ENCODE measurements at places on chromosomes 3 and 15. TPM values are rescaled to one million over a fixed set of nuclear protein-coding genes. Genes with fewer than 3 reads are reported as not detected.

DNA sequence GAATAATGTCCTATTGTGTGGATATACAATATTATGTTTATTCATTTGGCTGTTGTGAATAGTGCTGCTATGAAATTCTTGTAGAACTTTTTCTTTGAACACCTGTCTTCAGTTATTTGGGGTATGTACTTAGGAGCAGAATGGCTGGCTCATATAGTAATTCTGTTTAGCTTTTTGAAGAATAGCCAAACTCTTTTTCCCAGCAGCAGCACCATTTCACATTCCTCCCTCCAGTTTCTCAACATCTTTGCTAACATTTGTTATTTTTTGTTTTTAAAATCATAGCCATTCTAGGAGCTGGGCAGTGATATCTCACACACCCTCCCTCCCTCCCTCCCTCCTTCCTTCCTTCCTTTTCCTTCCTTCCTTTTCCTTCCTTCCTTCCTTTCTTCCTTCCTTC, 39.7 kb downstream of the LSM3 start:
- H3K36me3 ChIP-seq, result peaks cover 2% of the 10 kb centered on the region
- H3K27me3 ChIP-seq, result peaks cover 7% of the 10 kb centered on the region
- no peak overlapping the region for H3K27ac ChIP-seq
- no peak overlapping the region for H3K4me3 ChIP-seq

GRCh38 chr3:126340943-126341754, 16.1 kb downstream of the KLF15 start:
- no peaks in the 10 kb centered on the region for H3K36me3 ChIP-seq
- DNase-seq, result no peak
- no peak overlapping the region for H3K27ac ChIP-seq
- H3K4me3 ChIP-seq, result no peak overlapping the region

DNA sequence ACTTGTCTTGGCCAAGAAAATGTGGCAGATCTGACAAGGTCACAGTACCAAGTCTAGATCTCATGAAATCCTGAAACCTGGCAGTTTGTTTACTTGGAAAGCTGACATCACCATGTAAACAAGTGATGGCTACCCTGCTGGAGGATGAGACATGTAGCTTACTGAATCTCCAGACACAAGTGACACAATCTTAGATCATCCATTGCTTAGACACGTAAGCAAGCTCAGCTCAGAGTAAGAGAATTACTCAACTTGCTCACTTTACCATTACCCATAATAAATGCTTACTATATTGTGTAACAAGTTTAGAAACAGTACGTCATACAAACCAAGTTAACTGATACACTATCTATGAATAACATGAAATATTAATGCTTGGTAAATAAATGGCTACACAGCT, 263.8 kb downstream of the TBC1D5 start:
- peaks cover 4% of the 10 kb centered on the region for H3K36me3 ChIP-seq
- no peaks in the 10 kb centered on the region for H3K4me1 ChIP-seq
- H3K27me3 ChIP-seq, result no peaks in the 10 kb centered on the region
- DNase-seq, result no peak
- no peak overlapping the region for H3K27ac ChIP-seq
- no peak overlapping the region for H3K4me3 ChIP-seq

DNA sequence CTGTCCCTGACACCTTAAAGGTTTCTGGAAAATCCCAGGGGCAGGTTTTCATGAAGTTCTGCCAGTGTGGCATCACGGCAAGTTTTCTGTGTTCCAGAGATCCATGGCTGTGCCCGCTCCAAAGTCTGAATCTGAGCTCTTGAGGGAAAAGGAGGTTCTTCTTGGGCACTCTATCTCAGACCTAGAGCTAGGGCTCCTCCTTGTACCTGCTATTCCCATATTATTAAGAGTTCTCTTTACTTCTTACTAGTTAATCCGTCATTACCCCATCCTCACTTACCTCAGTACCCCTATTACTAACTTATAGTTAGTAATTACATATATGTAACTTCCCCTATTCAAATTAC, 5.9 kb upstream of the TRA2B start:
- no peak overlapping the region for H3K4me3 ChIP-seq
- no peak overlapping the region for H3K27ac ChIP-seq
- H3K4me1 ChIP-seq, result peaks cover 18% of the 10 kb centered on the region
- H3K27me3 ChIP-seq, result peaks cover 16% of the 10 kb centered on the region

GRCh38 chr3:11346416-11346815, 74.2 kb downstream of the ATG7 start:
- H3K4me1 ChIP-seq, result no peaks in the 10 kb centered on the region
- no peak overlapping the region for H3K27ac ChIP-seq
- no peak overlapping the region for H3K4me3 ChIP-seq
- H3K27me3 ChIP-seq, result no peaks in the 10 kb centered on the region

DNA sequence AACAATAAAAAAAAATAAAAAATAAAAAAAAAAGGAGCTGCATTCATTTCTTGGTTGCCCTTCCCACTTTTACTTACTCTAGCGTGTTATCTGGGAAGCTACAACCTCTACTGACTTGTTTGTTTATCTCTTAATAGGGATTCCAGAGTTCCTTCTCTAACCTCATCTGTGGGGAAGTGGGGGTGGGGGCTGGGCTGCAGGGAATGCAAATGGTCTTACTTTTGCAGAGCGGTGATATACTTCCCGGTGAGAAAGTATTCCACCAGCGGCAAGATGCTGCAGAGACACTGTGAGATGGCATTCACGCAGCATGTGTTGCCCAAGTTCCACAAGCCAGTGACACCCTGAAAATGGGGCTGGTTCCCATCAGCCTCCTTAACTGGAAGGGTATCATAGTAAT, 2.1 kb downstream of the USP50 start:
- DNase-seq, result no peak
- H3K36me3 ChIP-seq, result no peaks in the 10 kb centered on the region
- peaks cover 10% of the 10 kb centered on the region for H3K27me3 ChIP-seq
- no peak overlapping the region for H3K27ac ChIP-seq

DNA sequence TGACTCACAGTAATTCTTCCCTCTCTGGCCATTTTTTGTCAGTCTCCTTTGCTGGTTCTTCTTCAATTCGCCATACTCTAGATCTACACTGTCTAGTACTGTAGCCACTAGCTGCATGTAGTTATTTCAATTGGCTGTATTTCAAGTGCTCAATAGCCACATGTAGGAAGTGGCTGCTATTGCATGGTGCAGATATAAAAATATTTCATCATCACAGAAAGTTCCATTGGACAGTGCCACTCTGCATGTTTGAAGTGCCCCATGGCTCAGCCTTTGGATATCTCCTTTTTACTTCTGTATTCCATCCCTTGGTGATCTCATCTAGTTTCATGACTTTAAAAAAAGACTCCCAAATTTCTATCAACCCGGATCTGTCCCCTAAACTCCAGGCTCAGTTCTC, 22.1 kb downstream of the PPP2R3A start:
- H3K4me3 ChIP-seq, result no peak overlapping the region
- H3K27ac ChIP-seq, result no peak overlapping the region
- peaks cover 12% of the 10 kb centered on the region for H3K27me3 ChIP-seq
- no peaks in the 10 kb centered on the region for H3K36me3 ChIP-seq
- no peak for DNase-seq
- no peaks in the 10 kb centered on the region for H3K4me1 ChIP-seq

DNA sequence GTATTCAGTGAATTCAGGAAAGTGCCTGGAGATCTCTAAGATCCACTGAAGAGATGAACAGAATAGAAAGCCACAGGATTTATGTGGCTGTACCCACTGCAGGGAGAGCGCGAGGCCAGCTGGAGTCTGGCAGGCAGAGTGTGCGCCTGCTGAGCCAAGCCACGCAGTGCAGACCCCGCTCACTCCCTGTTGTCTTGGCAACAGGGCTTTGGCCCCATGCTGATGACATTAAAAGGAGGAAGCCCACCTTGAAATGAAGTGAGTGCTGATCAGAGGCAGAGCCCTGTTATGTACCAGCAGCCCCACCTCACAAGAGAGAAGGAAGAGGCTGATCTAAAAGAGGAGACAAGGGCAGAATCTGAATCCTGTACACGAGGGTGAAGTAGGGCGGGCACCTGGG, 36.7 kb downstream of the PXYLP1 start:
- no peak for DNase-seq
- peaks cover 52% of the 10 kb centered on the region for H3K4me1 ChIP-seq
- H3K36me3 ChIP-seq, result peaks cover 20% of the 10 kb centered on the region
- peak overlapping the region; percentile 95 for H3K27ac ChIP-seq

DNA sequence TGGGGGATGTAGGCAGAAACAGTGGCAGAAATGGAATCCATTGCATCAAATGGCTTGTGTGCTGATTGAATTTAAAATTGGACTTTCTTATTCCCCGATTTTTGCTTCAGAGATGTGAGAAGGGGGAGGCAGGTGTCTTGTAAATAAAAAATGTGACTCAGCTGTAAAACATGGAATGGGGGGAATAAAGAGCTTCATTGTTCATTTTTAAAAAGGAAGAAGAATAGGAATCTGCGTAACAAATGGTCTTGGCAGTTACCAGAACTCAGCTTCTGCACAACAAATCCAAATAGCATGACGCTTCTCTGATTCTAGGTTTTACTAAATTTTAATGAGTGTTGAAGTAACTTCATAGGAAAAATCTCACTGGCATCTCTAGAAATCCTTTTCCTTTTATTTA, 323.9 kb upstream of the GBE1 start:
- no peaks in the 10 kb centered on the region for H3K27me3 ChIP-seq
- no peak overlapping the region for H3K27ac ChIP-seq
- no peaks in the 10 kb centered on the region for H3K36me3 ChIP-seq
- no peak overlapping the region for H3K4me3 ChIP-seq

DNA sequence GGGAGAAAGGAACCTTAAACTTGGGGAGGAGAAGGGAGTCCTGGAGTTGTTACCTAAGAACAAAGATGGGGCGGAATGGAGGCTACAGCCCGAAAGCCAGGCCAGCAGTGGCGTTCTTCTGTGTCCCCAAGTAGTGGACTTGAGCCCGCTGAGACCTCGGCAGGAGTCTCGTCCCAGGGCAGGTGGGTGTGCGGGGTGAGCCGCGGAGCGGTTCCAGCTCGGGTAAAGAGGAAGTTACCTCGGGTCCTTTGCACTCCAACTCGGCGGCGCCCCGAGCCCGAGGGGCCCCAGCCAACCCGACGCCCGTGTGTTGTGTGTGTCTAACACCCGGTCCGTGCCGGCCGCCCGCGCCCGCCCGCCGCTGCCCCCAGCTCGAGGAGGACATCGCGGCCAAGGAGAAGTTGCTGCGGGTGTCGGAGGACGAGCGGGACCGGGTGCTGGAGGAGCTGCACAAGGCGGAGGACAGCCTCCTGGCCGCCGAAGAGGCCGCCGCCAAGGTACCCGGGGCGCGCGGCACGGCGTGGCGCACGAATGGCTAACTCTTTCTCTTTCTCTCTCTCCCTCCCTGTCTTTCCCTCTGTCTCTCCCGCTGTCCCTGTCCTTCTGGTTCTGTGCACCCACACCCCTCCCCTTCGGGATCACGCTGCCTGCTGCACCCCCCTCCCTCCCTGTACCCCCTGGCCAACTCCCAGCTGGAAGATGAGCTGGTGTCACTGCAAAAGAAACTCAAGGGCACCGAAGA, 959 bp downstream of the TPM1 start:
- H3K27me3 ChIP-seq, result peaks cover 76% of the 10 kb centered on the region
- no peak for DNase-seq
- peak overlapping the region; percentile 42 for H3K4me3 ChIP-seq
- H3K36me3 ChIP-seq, result no peaks in the 10 kb centered on the region

DNA sequence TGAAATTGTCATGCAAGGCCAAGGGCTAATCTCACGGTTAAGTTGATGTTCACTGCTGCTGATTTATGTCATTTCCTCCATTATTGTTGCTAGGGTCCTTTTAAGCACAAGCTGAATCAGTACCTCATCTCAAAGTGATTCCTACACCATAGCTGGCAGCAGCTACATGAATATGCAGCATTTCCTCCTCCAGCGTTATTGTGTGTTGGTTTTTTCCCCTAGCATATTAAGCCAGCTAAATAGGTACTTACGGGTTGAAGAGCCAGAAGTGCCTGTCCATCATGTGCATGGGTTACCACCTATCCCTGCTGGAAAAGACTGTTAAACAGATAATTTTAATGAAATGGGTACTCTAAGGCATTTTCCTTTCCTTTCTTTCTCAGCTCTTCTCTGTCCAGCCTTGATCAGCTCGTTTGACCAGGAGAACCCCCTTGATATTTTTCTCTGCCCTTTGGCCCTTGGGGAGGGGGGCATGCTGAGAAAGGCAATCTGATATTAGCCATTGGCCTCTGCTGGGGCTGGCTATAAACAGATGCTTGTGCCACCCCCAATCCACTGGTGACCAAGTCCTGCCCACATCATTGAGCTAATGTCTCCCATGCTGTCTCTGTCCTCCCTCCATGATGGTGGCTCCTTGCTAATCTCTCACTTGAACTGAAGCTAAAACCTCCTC, 115.6 kb upstream of the PLXNA1 start:
- no peak overlapping the region for H3K4me3 ChIP-seq
- no peaks in the 10 kb centered on the region for H3K27me3 ChIP-seq
- H3K4me1 ChIP-seq, result no peaks in the 10 kb centered on the region
- no peak for DNase-seq

GRCh38 chr3:18965781-18966180, 182.5 kb upstream of the KCNH8 start:
- no peak for DNase-seq
- no peak overlapping the region for H3K4me3 ChIP-seq
- no peaks in the 10 kb centered on the region for H3K36me3 ChIP-seq

The TMCO5A gene
- total RNA-seq, result not detected

The PSTPIP1 gene
- total RNA-seq, result 208 TPM

The NOP10 gene
- total RNA-seq, result 182 TPM

The TM4SF4 gene
- not detected for total RNA-seq

The CFAP92 gene
- 0.26 TPM for total RNA-seq

The LXN gene
- total RNA-seq, result 8.7 TPM

The EMC7 gene
- 58.4 TPM for total RNA-seq

Data from activated CD8-positive, alpha-beta T cell treated with anti-CD3 and anti-CD28 coated beads, Interleukin-2, amount 10 ng/mL, durations not matched to agents 7 days and 5 days (primary cell).